ENCODE measurements at places on chromosomes 2 and 18.
A peak's percentile ranks its signal among the peaks of the same experiment; 100 is the strongest.

- DNase-seq, result no peak
Observed at GRCh38 chr2:31223749-31224148, 6.4 kb upstream of the CAPN14 start.

GRCh38 chr2:130336150-130336876 lies 6.4 kb upstream of the IMP4 start:
- peak; percentile 22 for DNase-seq

- DNase-seq, result no peak
Observed at GRCh38 chr2:164386231-164386630, 235.1 kb downstream of the GRB14 start.

- no peak for DNase-seq
Observed at GRCh38 chr18:52979892-52980291, 639.9 kb downstream of the DCC start.

DNA sequence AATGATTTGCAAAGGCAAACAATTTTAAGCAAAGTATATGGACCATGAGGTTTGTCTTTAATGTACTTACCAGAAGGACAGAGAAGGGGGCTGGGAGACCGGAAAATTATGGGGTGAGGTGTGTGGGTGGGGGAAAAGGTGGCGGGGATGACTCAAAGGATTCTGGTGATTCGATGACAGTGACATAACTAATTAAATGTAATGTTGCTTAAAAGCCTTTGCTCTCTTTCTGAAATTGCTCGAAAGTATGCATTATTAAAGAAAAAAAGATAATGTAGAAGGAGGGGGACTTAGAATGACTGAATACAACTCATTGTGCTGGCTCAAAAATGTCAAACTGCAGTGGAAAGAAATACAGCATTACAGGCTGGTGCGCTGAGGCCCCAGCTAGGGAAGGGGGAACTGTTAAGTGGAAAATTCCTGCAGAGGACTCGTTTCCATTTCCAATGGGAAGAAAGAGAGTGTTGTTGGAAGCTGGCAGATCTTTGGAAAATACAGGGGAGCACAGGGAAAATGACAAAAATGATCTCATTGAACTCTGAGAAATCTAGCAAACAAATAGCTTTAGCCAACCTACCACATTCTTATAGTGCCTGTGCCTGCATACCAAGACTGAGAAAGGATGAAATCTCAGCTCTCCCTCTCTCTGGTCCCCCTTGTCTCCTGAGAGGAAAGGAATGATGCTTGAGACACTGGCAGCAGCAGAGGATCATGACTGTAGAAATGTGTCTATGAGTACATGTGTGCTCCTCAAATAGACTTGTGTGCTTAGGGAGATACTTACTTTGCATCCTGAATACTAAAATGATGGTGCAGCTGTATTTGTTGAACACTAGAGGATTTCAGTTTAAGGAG lies 632.4 kb downstream of the NYAP2 start:
- no peak for DNase-seq

- DNase-seq, result no peak
Observed at GRCh38 chr2:236676136-236676873, 106.7 kb downstream of the ACKR3 start.

- no peak for DNase-seq
Observed at GRCh38 chr2:14081521-14081920, 551.0 kb upstream of the LRATD1 start.

- DNase-seq, result peak; percentile 81
Observed at GRCh38 chr2:40242315-40242714, 209.6 kb downstream of the SLC8A1 start.

- no peak for DNase-seq
Observed at GRCh38 chr2:37966326-37966725, 41.2 kb downstream of the RMDN2 start.

- DNase-seq, result no peak
Observed at GRCh38 chr2:164224007-164224406, 397.3 kb downstream of the GRB14 start.

DNA sequence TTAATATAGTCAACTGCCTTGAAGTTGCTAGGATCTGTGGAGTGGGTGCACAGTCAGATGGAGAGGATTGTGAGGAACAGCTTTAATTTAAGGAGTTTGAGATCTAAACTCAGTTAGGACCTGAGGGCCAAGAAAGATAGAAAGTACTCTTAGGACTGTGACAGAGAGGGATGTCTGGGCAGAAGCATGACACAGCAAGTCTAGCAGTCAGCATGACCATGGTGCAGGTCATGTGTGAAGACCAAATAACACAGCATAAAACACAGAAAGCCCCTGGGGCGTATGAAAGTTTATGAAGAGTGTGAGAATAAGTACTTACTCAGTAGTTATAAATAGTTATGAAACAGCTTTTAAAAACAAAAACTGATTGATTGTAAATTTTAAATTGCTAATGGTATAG lies 107.2 kb downstream of the GALNT1 start:
- DNase-seq, result no peak

DNA sequence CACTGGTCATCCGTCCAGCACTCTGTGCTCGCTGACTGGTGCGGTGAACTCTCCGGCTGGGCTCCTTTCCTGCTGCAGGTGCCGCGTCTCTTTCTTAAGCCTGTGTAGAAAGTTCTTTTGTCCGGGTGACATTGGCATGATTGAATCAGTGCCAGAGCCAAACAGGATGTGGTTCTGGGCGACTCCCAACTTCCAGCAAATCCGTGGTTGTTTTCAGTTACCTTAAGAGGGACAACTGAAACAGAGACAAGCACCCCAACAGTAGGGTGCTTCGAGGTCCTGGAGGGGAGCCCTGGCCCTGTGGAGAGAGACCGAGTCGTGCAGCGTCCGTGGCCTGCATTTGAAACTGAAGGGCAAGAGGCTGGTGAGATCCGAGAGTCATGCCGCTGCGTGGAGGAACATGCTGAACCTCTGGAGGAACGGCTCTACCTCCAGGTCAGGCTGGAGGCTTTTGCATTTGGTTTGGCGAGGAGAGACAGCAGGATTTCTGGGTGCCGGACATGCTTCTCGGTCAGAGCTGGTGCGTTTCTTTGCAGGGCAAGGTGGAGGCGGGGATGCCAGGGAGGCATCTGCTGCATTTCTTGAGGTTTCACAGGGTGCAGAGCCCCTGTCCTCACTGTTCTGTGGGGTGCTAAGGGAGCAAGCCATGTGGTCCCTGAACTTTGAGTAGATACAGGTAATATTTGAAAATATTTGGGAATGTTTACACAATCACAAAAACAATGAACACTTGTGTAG lies 26.8 kb downstream of the SH3BP4 start:
- DNase-seq, result no peak

DNA sequence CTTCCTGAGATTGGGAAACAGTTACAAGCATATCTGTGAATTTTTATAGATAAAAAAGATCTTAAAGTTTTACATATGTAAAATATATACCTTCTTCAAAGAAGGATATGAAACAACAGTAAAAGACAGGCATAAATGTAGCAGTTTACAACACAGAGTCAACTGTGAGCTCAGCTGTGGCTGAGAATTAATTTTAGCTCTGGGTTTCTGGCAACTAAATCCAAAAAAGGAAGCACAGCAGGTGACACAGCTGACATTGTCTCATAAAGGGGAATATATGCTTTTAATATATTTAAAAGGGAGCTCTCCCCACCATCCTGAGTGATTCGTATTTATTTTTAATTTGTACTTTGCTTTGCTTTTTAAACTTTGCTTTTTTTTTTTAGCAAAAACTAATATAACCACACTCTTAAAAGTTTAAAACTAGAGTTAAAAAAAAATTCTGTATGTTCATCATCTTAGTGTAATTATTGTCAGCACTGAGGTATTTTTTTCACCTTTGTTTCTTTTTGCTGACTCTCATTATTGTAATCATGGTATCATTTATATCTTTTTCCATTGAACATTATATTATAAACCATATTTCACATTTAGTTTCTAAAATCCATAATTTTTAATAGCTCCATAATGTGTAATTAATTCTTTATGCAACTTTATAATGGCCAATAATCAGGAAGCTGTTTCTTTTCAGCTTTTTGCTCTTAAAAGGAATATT lies 6.7 kb downstream of the TUBB6 start:
- no peak for DNase-seq

GRCh38 chr2:109260886-109261700 lies 132.1 kb downstream of the SH3RF3 start:
- no peak for DNase-seq

- no peak for DNase-seq
Observed at GRCh38 chr2:230602562-230603230, 109.9 kb upstream of the CAB39 start.

DNA sequence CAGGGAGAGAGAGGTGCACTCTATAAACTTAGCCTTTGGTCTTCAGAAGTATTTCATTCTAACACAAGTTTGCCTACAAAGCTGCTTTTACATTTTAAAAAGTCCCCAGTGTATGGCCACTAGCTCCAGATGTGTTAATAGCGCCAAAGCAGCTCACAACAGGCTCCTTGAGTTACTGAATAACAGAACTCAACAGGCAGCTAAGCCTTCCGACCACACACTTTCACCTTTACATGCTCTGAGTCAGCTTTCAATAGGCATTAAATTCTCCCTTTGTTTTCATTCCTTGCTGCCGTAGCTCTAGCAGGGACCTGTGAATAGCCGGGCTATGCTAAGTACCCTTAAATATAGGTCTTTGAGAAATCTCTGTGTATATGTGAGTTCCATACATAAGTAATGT lies 262.8 kb upstream of the PARD3B start:
- no peak for DNase-seq

DNA sequence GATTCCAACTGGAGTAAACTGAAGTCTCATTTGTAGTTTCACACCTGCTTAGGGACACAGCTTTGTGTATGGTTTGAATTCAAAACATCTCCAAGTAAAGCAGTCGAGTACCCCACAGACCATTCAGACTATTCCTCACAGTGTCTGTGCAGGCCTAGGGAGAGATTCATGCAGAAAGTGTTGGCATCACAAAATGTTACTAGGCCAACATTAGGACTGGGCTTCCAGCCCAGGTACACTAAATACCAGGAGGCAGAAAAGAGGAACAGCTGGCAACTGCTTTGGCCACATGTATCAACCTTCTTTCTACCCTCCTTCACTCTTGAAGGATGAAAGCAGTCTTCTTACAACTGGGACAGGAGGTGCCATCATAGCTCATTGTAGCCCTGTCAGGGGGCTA lies 270.4 kb upstream of the TMEFF2 start:
- DNase-seq, result no peak

DNA sequence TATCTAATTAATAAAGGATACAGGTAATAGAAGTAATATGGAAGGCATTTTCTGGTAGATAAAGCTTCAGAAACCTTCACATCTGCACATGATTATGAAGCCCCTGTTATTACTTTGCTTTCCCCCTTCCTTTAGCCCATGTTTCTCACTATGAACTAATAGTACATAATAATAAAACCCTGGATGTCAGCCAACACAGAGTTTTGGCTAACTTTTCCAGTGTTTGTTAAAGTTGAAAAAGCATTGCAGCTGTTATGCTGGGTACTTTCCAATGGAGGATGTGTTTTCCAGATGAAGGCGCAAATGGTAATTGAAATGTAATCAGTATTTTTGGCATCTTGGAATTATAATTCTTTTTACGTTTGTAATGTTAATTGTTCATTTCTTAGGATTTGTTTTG lies 43.5 kb downstream of the SPTBN1 start:
- DNase-seq, result no peak

- DNase-seq, result no peak
Observed at GRCh38 chr2:197300139-197300538, 10.4 kb downstream of the ANKRD44 start.

DNA sequence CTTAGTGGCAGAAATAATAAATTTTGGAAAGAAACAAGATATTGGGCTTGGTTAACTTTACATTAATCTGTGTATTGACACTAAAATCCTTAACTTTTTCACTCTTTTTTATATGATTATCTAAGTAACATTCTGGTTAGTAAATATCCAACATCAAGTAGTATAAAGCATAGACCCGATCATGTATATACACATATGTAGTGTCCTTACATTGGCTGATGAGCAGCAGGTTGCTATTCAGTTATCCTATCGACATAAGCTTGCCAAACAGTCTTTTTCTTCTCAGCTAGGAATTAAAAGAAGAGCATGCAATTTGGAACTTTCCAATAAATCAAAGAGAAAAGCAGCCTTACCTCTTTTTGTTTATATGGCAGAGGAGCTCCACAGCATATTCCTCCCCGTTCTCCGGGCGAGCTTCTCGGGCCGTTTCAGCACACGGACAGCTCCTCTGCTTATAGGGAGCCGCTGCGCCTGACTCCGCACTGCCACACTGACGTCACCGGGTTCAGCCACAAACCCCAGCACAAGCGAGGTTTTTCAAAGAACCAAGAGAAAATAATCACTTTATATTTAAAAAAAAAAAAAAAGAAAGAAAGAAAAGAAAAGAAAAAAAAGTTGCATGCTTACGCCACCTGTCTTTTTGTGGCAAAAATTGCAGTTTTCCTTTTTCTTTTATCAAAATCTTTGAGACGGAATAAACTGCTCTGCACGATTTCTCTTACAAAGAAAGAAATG lies at the start of gene SCG2:
Gene SCG2 (minus strand): TSS at position 430 of the 735 bp plus-strand sequence. CDS start 3,079 bp downstream, outside the sequence.
- DNase-seq, result peak; percentile 61

- DNase-seq, result no peak
Observed at GRCh38 chr18:55338978-55339650, 248.9 kb downstream of the TCF4 start.

GRCh38 chr18:55296778-55297177 lies 291.2 kb downstream of the TCF4 start:
- DNase-seq, result no peak

DNA sequence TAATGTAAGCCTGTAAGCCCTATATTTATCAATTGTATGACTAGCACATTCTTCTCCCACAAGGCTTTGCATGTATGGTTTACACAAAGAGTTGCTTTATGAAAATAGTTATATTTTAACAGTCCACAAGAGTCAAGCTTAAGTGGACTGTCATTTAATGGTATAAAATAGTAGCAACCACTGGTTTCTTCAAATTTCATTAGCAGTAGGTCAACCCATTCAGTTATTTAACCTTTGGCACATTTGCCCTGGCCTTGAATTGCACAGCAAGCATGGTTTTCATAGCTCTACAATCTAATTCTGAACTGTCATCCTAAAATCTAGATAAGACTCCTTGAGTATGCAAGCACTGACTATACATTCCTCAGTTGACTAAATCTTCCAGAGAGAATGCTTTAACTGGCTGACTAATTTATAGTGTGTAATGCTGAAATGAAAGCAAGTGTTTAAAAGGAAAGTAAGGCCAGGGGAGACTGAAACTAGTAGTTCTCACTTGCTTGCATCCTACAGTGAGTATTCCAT lies 1.8 kb downstream of the DPP4 start:
- DNase-seq, result no peak

Data from NCI-H1930 (cell line).